ENCODE measurements at places on chromosomes 6 and 20.

- H3K4me3 ChIP-seq: peak overlapping the region; percentile 78
- H3K36me3 ChIP-seq: peaks cover 14% of the 10 kb centered on the region
- H3K27me3 ChIP-seq: peaks cover 13% of the 10 kb centered on the region
- H3K4me1 ChIP-seq: peaks cover 58% of the 10 kb centered on the region
- peak; percentile 74 for DNase-seq
Measured at GRCh38 chr6:26086211-26086610, 1.0 kb upstream of the HFE start.

DNA sequence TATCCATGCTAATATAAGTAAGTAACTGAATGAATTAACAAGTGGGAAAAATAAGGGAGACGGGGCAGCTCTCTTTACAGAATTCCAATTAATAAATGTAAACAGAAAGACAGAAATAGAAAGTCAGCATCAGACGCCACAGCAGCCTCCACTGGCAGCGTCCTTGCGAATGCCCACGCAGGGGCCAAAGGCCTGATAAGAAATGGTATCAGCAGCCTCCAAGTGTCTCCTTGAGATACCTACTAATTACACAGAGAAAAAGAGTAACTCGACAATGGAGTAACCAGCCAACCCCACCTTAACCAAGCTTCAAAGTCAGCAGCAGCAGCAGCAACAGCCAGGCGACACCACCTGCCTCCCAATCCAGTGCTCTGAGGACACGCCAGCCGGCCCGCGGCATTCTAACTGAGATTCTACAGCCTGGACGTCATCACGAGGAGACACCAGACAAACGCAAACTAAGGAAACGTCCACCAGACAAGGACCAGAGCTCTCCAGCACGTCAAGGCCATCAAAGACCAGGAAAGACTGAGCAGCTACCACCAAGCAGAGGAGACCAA, 78.8 kb downstream of the TAF4 start:
- DNase-seq: no peak
- peaks cover 12% of the 10 kb centered on the region for H3K4me1 ChIP-seq
- H3K27ac ChIP-seq: peak overlapping the region; percentile 51
- no peaks in the 10 kb centered on the region for H3K27me3 ChIP-seq
- H3K36me3 ChIP-seq: peaks cover 74% of the 10 kb centered on the region

GRCh38 chr6:150243620-150244314, 100.9 kb downstream of the PPP1R14C start:
- no peak for DNase-seq
- no peaks in the 10 kb centered on the region for H3K4me1 ChIP-seq
- no peaks in the 10 kb centered on the region for H3K36me3 ChIP-seq
- H3K27me3 ChIP-seq: peaks cover 7% of the 10 kb centered on the region
- H3K4me3 ChIP-seq: no peak overlapping the region
- no peak overlapping the region for H3K27ac ChIP-seq

GRCh38 chr20:62823688-62824475, 7.0 kb downstream of the COL9A3 start:
- no peaks in the 10 kb centered on the region for H3K36me3 ChIP-seq
- peaks cover 26% of the 10 kb centered on the region for H3K27me3 ChIP-seq
- H3K27ac ChIP-seq: no peak overlapping the region
- no peak overlapping the region for H3K4me3 ChIP-seq

- H3K36me3 ChIP-seq: no peaks in the 10 kb centered on the region
- peaks cover 20% of the 10 kb centered on the region for H3K4me1 ChIP-seq
- peaks cover 18% of the 10 kb centered on the region for H3K27me3 ChIP-seq
- no peak overlapping the region for H3K27ac ChIP-seq
- DNase-seq: no peak
Measured at GRCh38 chr20:41320976-41321375, 3.4 kb upstream of the ZHX3 start.

DNA sequence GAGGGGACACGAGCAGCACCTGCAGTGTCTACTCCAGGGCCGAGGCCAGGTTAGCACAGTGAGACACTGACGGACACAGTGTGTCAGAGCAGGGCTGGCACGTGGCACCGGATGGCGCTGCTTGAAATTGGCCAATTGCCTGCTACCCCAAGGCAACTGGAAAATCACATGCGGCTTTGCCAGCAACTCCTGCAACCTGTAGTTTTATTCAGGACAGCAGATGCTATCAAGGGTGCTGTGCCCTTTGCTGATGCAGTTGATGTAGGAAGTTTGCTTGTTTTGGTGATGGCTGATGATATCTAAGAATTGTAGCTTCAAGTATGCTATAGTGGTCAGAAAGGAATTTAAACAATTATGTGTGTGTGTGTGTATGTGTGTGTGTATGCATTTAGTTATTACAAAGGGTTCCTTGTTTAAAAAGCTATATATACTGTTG, 25.9 kb downstream of the RIN2 start:
- H3K4me1 ChIP-seq: no peaks in the 10 kb centered on the region
- no peak for DNase-seq
- no peaks in the 10 kb centered on the region for H3K27me3 ChIP-seq
- H3K27ac ChIP-seq: no peak overlapping the region

- H3K36me3 ChIP-seq: peaks cover 26% of the 10 kb centered on the region
- peak overlapping the region; percentile 89 for H3K4me3 ChIP-seq
- peak overlapping the region; percentile 17 for H3K27ac ChIP-seq
- H3K4me1 ChIP-seq: peaks cover 36% of the 10 kb centered on the region
Measured at GRCh38 chr6:167000759-167001158, 1.6 kb downstream of the CEP43 start.

DNA sequence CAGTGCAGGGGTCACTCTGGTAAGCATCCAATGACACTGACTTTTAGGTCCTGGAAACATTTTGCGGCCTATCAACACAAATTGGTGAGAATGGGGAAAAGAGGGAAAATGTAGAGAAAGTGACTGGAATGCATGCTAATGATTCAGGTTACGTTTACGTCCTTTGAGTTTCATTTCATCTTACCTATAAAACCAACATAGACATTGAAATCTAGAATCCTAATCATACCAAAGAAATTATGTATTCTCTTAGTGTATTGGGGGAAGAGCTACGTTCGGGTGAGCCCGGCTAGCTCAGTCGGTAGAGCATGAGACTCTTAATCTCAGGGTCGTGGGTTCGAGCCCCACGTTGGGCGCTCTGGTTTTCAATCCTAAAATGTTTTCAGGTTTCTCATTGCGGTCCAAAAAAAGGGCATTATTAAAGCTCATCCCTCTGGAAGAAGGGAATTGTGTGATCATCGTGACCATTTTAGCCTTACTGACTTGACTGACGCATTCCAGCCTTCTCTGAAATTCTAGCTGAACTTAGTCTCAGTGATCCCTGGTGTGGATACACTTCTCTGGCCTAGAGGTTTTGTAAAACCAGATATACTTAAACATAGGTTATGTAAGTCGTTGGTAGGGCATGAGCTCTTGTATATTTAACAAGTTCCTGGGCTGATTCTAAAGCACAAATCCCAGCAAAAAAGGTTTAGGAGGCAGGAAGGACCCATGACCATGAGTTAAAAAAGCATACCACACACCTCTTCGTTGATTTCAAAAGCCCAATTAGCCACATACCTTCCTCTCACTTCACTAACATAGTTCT, 18.3 kb downstream of the HMGN4 start:
- DNase-seq: no peak
- H3K27me3 ChIP-seq: peaks cover 8% of the 10 kb centered on the region
- no peak overlapping the region for H3K27ac ChIP-seq

DNA sequence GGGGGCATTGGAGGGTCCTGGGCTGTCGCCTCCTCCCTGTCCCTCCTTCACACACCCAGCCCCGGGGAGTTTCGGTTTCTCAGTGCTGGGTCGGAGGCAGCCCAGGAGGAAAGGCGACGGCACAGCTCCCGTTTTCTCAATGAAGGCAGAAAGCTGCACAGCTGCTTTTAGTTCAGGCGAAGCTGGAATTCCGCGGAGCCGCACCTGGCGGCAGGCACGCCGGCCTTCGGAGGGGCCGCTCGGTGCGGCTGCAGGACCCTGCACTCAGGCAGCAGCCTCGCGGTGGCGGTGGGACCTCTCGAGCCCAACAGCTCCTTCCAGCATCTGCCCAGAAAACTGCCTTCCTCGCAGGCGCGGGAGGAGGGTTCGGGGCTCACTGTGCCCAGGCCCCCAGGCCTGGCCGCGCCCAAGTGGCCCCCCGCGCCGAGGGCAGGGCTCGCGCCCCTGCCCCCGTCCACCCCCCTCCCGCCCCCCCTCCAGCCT, 4.6 kb downstream of the FOXQ1 start:
- H3K4me1 ChIP-seq: peaks cover 17% of the 10 kb centered on the region
- no peak for DNase-seq
- H3K27me3 ChIP-seq: peaks cover 68% of the 10 kb centered on the region
- H3K4me3 ChIP-seq: no peak overlapping the region
- no peak overlapping the region for H3K27ac ChIP-seq
- H3K36me3 ChIP-seq: peaks cover 9% of the 10 kb centered on the region

- DNase-seq: no peak
- H3K4me3 ChIP-seq: no peak overlapping the region
- H3K27ac ChIP-seq: no peak overlapping the region
- H3K4me1 ChIP-seq: no peaks in the 10 kb centered on the region
- no peaks in the 10 kb centered on the region for H3K36me3 ChIP-seq
- H3K27me3 ChIP-seq: no peaks in the 10 kb centered on the region
Measured at GRCh38 chr6:9496837-9497236, 918.0 kb downstream of the TFAP2A start.

DNA sequence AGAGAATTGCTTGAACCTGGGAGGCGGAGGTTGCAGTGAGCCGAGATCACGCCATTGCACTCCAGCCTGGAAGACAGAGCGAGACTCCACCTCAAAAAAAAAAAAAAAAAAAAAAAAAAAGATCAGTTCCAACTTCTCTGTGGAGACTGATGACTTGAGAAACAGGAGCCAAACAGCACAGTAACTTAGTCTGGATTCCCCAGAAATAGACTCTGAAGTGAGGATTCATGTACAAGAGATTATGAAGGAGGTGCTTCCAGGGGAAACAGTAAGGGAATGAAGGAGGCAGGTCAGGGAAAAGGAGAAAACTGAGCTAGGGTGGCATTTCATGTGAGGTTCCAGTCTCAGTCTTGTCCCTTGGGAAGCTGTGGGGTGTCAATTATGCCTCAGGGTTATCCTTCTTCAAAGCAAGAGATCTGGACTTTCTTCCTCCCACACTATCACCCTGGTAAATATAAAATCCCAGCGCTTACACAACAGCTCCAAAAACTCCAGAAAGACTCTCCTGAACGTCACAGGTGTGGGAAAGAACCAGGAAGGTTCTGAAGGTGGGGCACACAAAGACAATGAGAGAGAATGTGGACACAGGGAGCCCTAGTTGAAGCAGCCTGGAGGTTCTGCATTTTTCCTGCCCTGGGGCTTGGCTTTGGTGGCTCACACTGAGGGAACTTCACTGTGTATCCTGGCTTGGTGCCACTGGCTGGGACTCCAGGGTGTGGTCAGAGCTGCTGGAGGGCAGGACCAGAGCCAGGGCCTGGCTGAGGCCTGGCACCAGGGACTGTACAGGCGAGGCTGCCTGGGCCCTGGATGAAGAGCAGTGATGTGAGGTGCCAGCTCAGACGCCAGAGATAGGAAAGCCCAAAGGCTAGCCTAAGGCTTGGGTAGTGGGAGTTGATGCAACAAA, 46.8 kb downstream of the PCNA start:
- H3K27me3 ChIP-seq: no peaks in the 10 kb centered on the region
- DNase-seq: no peak
- H3K4me1 ChIP-seq: peaks cover 45% of the 10 kb centered on the region
- no peak overlapping the region for H3K27ac ChIP-seq
- H3K4me3 ChIP-seq: no peak overlapping the region

DNA sequence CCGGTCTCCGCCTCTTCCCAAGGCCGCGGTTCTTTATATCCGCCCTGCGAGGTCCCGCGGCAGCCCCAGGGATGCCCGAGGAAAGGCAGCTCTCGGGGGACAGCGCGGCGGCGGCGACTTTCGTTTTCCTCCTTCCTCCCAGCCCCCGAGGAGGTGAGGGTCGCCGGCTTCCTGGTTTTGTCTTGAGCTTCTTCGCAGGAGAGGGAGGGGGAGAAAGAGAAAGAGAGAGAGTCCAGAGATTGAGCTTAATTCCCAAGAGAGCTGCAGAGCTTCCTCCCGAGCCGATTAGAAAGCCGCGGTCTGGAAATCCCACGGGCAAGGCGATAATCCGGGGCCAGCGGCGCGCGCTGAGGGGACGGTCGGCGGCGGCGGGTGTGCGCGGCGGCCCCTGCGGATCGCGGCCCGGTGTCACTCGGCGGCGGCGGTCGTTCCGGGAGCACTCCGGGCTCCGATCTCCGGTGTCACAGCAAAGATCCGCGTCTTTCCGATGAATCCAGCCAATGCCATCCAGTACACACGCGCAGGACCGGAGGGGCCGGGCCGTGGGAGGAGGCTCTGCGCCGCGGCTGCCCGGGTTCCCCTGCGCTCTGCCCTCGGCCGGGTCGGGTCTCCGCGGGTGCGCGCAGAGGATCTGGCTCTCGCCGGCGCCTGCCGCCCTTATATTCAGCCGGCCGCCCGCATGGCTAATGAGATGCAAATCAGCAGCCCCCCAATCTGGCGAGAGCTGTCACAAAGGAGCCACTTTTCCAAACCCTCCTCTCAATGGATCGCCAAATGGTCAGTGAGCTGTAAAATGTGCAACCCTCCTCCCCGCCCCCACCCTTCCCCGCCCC, at the start of gene DLL1:
DLL1 (minus strand) TSS at position 783 of the 833 bp plus-strand sequence. CDS start 939 bp downstream, outside the sequence.
- DNase-seq: peak; percentile 50
- peaks cover 97% of the 10 kb centered on the region for H3K27me3 ChIP-seq
- H3K4me1 ChIP-seq: peaks cover 48% of the 10 kb centered on the region

- no peak overlapping the region for H3K27ac ChIP-seq
- H3K4me1 ChIP-seq: peaks cover 10% of the 10 kb centered on the region
- no peak for DNase-seq
- peaks cover 40% of the 10 kb centered on the region for H3K27me3 ChIP-seq
- H3K36me3 ChIP-seq: no peaks in the 10 kb centered on the region
Measured at GRCh38 chr20:58753922-58754551, 61.4 kb downstream of the NPEPL1 start.

GRCh38 chr6:92810913-92811312, 608.4 kb downstream of the EPHA7 start:
- peak; percentile 20 for DNase-seq
- no peaks in the 10 kb centered on the region for H3K27me3 ChIP-seq
- H3K36me3 ChIP-seq: no peaks in the 10 kb centered on the region
- H3K27ac ChIP-seq: no peak overlapping the region
- H3K4me1 ChIP-seq: no peaks in the 10 kb centered on the region

GRCh38 chr6:13615792-13616120, 621 bp downstream of the NOL7 start:
- peaks cover 5% of the 10 kb centered on the region for H3K27me3 ChIP-seq
- peak; percentile 64 for DNase-seq
- peak overlapping the region; percentile 94 for H3K27ac ChIP-seq
- peaks cover 33% of the 10 kb centered on the region for H3K36me3 ChIP-seq
- H3K4me3 ChIP-seq: peak overlapping the region; percentile 93

GRCh38 chr20:38196592-38196991, 31.5 kb upstream of the TGM2 start:
- H3K36me3 ChIP-seq: no peaks in the 10 kb centered on the region
- H3K4me1 ChIP-seq: no peaks in the 10 kb centered on the region
- H3K4me3 ChIP-seq: no peak overlapping the region
- H3K27me3 ChIP-seq: peaks cover 4% of the 10 kb centered on the region
- DNase-seq: no peak
- no peak overlapping the region for H3K27ac ChIP-seq

GRCh38 chr6:163820745-163821458, 406.4 kb downstream of the QKI start:
- H3K36me3 ChIP-seq: no peaks in the 10 kb centered on the region
- H3K4me1 ChIP-seq: no peaks in the 10 kb centered on the region
- no peak for DNase-seq
- no peaks in the 10 kb centered on the region for H3K27me3 ChIP-seq
- no peak overlapping the region for H3K27ac ChIP-seq
- no peak overlapping the region for H3K4me3 ChIP-seq

All from activated naive CD4-positive, alpha-beta T cell treated with anti-CD3 and anti-CD28 coated beads, Interleukin-2, amount 10 ng/mL, durations not matched to agents 7 days and 5 days (primary cell).